ENCODE measurements at places on chromosomes 7 and 10.

DNA sequence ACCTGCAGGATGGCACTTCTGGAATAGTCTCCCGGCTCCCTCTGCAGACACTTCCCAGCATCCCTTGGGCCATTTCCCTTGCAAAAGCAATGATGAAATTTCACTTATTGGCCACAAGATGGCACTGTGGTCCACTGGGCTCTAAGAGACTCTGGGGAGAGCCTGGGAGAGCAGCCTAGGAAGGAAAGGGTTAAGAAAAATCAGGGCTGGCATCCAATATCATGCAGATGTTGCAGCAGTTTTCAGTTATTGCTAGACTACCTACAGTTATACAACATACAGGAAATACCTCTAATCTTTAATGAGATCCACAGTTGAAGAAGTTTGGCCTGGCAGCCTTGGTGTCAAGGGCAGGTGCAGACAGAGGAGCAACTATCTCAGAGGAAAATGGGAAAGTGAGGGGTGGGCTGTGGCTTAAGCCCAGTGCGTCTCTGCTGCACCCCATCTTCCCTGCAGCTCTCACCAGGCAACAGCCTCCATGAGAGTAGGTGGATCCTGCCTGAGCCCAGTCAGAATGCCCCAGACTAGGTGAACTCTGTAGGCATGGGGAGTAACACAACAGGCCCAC lies 100.2 kb upstream of the PRSS58 start:
- DNase-seq: peak; percentile 52

- DNase-seq: no peak
Measured at GRCh38 chr10:88032566-88032965, 169.1 kb downstream of the PTEN start.

- no peak for DNase-seq
Measured at GRCh38 chr10:12103802-12104201, 25.7 kb upstream of the SEC61A2 start.

DNA sequence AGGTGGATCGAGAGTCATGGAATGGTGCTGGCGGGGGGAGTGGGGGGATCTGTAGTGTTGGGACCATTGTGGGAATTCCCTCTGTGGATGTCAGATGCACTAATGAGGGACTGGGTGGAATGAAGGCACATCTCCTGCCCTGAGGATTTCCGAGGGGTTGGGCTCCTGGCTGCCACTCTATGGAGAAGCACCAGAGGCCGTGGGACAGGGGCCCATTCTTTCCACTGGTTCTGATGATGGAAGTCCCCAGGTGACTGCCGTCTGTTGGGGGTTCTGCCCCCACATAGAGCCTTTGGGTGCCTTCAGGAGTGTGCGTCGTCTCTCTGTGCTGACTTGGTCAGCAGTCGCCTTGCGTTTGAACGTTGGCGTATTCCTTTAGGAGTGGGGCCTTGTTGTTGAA lies 202.9 kb downstream of the GLRX3 start:
- no peak for DNase-seq

DNA sequence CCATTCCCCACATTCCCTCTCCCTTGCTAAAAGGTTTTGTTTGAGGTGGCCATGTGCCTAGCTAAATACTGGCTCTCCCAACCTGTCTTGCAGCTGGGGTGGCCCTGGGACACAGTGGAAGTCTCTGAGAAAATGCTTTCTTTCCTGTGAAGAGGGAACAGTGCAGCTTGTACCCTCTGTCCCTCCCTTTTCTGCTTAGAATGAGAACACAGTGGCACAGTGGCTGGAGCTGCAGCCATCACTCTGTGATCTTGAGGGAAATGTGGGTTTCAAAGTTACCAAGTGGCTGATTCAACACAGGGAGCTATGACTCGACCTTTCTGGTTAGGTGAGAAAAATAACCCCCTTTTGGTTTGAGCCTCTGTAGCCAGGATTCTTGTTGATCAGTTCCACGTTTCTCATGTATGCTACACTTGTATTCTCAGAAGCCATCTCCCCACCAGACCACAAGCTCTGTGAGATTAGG lies 62.7 kb upstream of the CARD11 start:
- DNase-seq: peak; percentile 93

DNA sequence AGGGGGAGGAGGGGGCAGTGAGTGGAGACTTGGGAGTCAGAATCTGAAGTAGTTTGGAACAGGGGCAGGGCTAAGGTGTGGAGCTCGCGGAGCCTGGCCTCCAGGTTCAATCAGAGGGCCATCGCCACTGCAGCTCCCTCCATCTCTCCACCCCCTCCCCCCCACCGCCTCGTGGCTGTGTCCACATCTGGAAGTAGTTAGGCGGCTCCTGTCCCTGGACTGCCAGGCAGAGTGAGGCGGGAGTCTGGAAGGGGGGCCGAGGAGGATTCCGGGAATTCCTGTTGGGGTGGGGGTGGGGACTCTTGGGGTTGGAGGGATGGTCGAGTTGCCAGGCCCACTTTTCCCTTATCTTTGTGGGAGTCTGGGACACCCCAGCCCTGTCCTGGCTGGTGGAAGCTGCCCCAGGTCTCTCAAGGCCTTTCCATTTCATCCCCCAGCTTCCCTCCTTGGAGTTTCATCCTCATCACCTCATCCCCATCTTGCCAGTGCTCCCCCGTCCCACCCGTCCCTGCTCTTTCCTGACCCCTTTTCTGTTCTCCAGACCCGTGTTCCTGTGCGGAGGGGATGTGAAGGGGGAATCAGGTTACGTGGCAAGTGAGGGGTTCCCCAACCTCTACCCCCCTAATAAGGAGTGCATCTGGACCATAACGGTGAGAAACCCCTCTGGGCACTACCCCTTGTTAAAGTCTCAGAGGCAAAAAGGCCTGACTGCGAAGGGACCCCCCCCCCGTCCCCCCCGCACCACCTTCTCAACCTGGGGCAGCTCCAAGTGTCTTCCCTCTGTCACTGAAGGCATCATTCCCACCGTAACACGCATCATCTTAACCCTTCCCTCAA lies 944 bp downstream of the PCOLCE start:
- DNase-seq: no peak

DNA sequence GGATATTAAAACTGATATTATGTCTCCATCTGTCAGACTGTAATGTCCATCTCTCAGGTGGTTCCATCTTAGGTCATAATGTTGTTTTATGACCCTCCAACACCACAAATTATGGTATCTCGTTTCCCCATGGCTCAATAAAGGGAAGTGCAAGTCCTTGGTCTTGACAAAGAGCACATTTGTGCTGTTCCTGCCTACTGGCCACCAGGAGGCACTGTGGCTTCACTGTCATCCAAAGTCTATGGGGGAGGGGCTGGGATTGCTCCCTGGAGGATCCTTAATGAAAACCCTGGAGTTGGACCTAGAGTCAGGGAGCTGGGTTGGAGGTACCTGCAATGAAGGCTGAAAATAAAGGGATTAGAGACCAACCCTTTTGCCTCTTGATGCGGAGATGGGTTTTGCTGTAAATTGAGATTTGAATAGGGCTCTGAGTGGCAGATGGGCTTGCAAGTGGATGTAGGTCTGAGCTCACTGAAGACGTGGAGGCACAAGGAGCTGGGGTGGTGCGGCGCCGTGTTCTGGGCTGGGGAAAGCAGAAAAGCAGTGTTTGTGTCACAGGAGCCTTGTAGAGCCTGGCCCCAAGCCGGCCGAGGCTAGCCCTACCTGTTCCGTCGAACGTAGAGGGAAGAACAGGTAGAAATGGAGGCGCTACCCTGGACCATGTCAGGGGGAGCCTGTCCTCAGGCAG lies 180.5 kb upstream of the PRSS58 start:
- peak; percentile 24 for DNase-seq

GRCh38 chr10:31574577-31574976 lies 255.6 kb downstream of the ZEB1 start:
- no peak for DNase-seq
